ENCODE measurements at places on chromosomes 4 and X.

- DNase-seq = no peak
These were observed 129.4 kb downstream of the GLRA3 start for GRCh38 chr4:174699654-174700053.

DNA sequence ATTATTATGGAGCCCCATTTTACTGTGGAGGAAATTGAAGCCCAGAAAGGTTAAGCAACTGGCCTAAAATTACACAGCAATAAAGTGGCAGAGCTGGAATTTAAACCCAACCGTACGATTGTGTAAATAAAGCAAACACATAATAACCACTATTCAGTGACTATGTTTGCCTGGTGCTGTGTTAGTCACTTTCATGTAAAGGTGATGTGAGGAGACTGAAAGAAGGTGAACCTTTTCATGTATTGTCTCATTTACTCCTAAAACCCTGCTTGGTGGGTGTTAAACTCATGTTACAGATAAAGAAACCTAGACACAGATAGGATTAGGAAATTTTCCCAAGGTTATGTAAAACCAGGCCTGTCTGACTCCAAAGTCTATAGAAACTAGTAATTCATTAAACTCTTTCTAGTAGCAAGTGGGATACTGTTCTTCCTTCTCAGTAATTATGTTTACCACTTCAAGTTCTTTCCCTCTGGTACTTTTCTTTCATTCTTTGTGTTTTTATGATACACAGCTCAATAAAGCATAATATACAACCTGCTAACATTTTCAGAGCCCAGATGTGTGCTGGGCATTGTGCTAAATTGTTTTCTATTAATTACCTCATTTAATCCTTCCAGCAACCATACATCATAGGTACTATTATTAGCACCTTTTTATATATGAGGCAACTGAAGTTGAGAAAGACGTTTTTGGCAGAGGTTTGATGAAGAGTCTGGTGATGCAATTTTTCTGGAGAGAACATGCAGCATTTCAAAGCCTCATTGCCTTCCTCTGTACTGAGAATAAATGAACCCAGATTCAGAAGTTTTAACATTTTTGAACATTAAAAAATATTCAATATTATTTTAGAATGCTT is 202.7 kb downstream of the SPRY1 start:
- peak; percentile 81 for DNase-seq

- no peak for DNase-seq
These were observed 1230.3 kb downstream of the RPA4 start for GRCh38 chrX:98114021-98114420.

- no peak for DNase-seq
These were observed 22.6 kb upstream of the EGF start for GRCh38 chr4:109890076-109890475.

- no peak for DNase-seq
These were observed 98.6 kb downstream of the AFAP1 start for GRCh38 chr4:7841071-7841470.

- DNase-seq = no peak
These were observed 21.4 kb upstream of the PLAC1 start for GRCh38 chrX:134679644-134680043.

- DNase-seq = peak; percentile 71
These were observed 56.9 kb downstream of the NSG1 start for GRCh38 chr4:4443821-4444220.

- DNase-seq = no peak
These were observed 787.4 kb upstream of the GALNTL6 start for GRCh38 chr4:171025776-171026175.

All from GM23248 (cell line).